ENCODE measurements at places on chromosomes 7 and 10.

DNA sequence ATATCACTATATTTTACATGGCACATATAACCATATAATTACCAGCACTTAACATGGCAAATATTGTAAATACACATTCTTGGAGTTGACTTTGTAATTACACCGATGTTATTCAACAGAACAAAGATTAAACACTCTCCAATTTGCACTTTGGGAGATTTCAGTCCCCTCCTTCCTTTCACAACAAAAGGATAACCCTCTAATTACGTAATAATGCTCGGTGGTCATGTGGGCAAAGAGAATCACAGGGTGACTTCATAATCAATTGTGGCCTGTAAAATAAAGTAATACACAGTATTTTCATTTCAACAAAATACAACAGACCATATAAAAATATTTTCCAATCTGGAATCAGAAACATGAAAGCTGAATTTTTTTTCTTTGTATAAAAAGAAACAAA is 73.2 kb downstream of the RHOBTB1 start:
- no peak for DNase-seq

DNA sequence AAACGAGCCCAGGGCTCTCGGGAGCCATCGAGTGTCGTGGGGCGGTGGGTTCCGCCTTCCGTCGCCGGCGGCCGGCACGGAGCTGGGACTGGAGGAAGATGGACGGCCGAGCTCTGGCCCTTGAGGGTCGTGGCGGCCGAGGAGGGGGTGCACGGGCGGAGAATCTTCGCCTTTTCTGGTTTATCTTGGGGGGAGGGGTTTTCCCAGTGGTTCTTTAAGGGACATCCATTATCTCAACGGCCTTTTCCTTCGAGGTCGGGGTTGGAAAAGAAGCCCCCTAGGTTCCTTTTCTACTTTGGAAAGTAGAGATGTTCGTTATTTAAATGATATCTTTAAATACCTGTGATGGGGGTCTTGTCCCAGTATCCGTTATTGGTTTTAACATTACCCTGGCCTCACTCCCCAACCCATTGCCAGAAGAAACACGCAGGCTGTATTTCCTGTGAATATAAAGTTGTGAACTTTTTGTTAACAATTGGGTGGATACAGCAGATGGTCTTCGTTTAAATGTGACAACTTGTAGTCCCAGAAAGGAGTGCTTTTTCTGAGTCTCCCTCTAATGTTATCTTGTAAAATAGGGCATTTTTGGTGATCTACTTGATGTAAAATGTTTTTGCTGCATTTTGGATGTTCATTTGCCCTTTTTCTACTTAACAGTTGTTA is 765 bp downstream of the CCAR1 start:
- DNase-seq: peak; percentile 2

DNA sequence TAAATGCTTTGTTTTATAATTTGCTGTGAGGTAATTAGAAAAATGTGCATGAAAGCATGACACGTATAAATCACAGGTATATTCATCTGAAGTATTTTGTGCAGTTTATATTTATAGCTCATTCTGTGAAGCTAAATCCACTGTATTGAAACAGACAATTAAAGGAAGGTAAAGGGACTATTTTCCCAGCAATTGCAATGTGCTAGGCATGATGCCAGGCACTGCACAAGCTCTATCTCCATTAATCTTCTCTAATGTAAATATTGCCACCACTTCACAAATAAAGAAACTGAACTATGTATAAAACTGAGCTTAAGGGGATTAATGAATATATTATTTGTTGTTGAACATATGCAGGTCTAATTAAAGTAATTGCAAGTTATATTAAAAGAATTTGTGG is 1012.5 kb downstream of the NRG3 start:
- DNase-seq: no peak

DNA sequence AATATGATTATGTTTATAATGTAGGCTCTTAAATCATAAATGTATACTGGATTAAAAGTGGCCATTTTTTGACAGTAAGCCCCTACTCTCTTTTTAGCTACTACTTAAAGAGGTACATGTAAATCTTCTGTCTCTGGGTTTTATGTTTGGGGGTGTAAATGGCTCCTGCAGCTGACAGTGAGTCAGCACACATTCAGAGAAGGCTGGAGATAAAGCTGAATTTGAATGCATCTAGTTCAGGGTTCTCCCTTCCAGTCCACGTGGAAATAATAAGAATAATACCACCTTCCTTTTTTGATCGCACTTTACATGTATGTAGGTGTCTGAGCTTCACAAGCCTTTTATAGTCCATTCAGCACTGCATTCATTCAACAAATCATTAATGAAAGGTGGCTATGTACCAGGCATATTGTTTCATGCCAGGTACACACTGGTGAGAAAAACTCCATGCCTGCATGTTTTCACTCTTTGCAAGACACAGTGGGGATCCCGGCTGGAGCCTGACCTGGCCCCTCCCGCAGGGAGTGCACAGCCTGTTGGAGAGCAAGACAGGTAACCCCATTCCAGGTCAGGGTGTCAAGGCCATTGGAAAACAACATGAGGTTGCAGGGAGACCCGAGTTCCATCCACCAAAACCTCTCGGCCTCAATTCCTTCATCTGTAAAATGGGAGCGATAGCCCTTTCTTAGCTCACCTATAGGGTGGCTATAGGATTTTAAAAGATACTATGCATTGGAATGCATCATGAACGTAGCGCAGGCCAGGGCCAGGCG is 107.5 kb upstream of the ANLN start:
- no peak for DNase-seq

DNA sequence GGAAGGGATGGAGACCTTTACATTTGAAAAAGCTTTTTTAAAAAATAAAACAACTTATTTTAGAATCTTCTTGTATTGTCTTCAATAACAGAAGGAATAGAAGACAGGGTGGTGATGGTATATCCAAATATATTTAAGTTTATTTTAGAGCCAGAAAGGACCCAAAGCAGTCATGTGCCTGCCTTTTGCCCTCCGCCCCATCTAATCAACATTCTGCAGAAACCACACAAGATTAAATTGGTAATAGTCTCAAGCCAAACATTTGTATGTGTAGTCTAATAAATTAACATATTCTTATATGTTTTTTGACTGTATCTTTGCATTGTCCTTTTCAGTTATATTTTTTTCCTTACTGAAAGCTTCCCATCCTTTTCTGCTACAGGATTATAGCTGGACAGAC is 16.5 kb upstream of the NUP42 start:
- no peak for DNase-seq

DNA sequence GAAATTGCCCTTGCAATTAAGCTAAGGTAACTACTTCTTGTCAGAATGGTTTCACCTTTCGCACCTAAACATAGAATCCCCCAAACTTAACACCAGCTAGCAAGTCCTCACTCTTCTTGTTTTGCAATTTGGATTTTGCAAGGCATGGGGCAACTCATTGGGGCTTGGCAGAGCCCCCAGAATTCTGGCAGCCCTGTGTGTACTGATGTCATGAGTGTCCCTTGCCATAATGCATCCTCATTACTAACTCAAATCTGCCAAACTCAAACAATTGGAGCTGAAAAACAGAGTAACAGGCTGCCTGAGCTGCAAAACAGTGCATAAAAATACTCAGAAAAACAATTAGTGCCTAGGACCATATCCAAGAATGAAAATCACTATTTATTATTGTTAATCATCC is 7.9 kb upstream of the XPNPEP1 start:
- peak; percentile 89 for DNase-seq

All from MCF 10A (cell line).